ENCODE measurements at places on chromosomes 6 and 20. TPM values are rescaled to one million over a fixed set of nuclear protein-coding genes. Genes with fewer than 3 reads are reported as not detected.

The AIF1 gene
- total RNA-seq, result 43.9 TPM

The SLC22A16 gene
- not detected for total RNA-seq

The ADAM33 gene
- not detected for total RNA-seq

The TRAPPC3L gene
- total RNA-seq, result not detected

The B3GAT2 gene
- total RNA-seq, result not detected

The CNR1 gene
- total RNA-seq, result not detected

All from activated naive CD4-positive, alpha-beta T cell treated with anti-CD3 and anti-CD28 coated beads, Interleukin-2, amount 50 U/mL, for 72 hours (primary cell).